ENCODE measurements at places on chromosomes 6 and 20. TPM values are rescaled to one million over a fixed set of nuclear protein-coding genes. Genes with fewer than 3 reads are reported as not detected.

GRCh38 chr6:156839591-156840001 is 62.4 kb downstream of the ARID1B start:
- peak; percentile 64 for DNase-seq

DNA sequence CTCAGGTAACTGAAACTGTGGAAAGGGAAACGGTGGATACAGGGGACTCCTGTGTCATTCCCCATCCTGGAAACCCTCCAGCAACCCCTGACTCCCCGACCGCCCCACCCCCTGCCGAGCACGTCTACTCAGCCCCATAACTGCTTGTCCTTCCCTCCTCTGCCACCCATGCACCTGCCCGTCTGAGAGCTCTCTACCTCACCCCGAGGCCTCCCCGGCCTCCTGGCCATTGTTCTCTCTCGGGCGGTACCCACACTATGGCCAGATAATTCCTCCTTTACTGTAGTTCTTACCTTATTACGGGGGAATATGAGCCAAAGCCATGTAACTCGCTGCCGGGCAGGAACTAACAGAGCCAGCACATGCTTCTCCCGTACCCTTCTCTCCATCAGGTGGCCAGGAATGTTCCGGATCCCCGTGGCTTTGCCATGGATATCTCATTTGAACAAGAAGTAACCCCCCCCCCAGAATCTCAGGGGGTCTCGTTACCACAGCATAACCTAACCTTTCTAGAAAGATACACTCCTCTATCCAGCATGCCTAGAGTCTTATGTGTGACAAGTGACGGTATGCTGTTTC is 4.8 kb upstream of the IRF4 start:
- DNase-seq: no peak

DNA sequence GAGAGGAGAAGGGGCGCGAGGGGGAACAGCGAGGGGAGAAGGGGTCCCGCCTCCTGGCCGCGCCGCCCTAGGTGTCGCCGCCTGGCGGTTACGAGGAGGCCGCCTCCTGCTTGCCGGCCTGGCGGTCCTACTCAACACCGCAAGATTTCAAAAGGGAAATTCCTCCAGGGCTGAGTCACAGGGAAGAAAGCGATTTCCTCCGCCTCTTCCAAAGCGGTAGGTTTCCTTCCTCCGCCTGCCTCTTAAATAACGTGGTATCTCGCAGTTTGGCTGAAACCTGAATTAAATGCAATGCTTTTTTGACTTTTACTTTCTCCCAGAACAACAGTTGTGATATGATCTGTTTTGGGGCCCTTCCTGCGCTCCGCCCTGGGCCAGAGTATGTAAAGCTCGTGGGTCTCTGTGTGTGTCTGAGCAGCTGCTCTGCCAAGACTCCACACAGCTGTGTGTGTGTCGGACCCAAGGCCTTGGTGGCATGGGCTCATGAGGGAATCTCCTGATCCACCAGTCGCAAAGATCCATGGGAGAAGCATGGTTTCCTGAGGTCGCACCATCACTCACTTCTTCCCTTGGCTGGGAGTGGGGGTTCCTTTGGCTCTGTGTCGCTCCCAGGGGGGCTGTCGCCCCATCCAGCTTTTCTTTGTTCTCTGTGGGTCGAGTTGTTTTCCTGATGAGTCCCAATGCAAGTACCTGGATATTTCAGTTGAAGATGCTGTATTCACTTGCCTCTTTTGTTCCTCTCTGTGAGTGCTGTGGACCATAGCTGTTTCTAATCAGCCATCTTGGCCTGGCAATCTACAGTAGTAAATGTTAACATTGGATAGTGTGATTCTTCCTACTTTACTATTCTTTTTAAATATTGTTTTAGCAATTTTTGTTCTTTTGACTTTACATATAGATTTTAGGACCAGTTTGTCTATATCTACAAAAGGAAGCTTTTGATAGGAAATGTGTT is 31.6 kb upstream of the NOTCH4 start:
- DNase-seq: peak; percentile 87

GRCh38 chr6:104357928-104358327 is 501.8 kb downstream of the HACE1 start:
- no peak for DNase-seq

DNA sequence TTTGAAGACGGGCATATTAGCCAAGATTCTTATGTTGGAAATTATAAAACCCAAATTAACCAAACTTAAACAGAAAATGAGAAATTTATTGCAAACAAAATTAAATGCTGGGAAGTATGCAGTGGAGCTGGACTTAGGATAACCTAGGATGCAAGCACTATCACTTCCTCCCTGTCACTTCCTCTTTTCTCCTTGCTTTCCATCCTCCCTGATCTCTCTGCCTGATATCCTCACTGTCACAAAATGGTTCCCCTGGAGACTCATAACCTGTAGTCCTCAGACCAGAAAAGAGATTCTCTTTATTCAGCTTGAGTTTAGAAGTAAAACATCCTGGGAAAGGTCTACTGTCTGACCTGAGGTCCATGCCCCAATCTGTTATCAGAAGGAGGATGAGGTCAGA is 7.4 kb upstream of the KLHL32 start:
- DNase-seq: no peak

GRCh38 chr6:1950631-1951030 is 294.8 kb downstream of the GMDS start:
- DNase-seq: no peak

GRCh38 chr6:3272911-3273547 is 14.3 kb downstream of the PSMG4 start:
- no peak for DNase-seq

GRCh38 chr6:20830576-20830975 is 296.3 kb downstream of the CDKAL1 start:
- peak; percentile 89 for DNase-seq

GRCh38 chr20:20205141-20205861 is 153.0 kb downstream of the CFAP61 start:
- no peak for DNase-seq

DNA sequence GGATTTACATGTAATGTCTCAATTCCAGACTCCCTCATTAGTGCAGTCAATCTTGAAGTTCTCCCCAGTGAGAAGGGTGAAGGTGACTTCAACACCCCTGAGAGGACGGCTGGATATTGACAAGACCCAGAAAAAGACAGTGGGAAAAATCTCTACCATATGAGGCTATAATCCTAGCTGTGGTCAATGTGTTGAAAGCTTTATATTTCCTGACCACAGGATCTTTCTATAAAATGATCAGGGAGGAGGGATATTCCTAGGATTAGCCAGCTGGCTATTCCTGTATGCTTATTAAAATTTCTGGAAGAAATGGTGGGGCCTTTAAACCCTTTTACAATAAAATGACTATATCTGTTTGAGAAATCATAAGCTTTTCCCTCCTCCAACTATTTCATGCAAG is 43.0 kb downstream of the TFAP2B start:
- no peak for DNase-seq

Gene SF3B5
- total RNA-seq: 123 TPM

Gene IMPG1
- total RNA-seq: not detected

Gene WFDC5
- total RNA-seq: not detected

Gene SLC35F1
- total RNA-seq: 0.72 TPM

Gene RHAG
- not detected for total RNA-seq

Gene RIPPLY2
- total RNA-seq: not detected

Gene SLC22A2
- not detected for total RNA-seq

Gene DYNLT2
- total RNA-seq: 1.0 TPM

Gene ZSCAN31
- total RNA-seq: 1.1 TPM

Gene ENPP1
- total RNA-seq: 7.1 TPM

Measured in astrocyte (in vitro differentiated cells and primary cell).